ENCODE measurements at places on chromosomes 16 and 17. TPM values are rescaled to one million over a fixed set of nuclear protein-coding genes. Genes with fewer than 3 reads are reported as not detected.
A peak's percentile ranks its signal among the peaks of the same experiment; 100 is the strongest.

Gene CASKIN2
- not detected for polyA plus RNA-seq

Gene SGCA
- polyA plus RNA-seq, result not detected

Gene KRTAP9-4
- polyA plus RNA-seq, result not detected

Gene NPIPB8
- polyA plus RNA-seq, result not detected

Gene ASGR2
- not detected for polyA plus RNA-seq

Gene SLC13A5
- not detected for polyA plus RNA-seq

Gene PLEKHH3
- 0.32 TPM for polyA plus RNA-seq

Gene C17orf67
- 2.9 TPM for polyA plus RNA-seq

GRCh38 chr17:64718058-64718457 lies 56.0 kb upstream of the SMURF2 start:
- DNase-seq, result no peak

- DNase-seq, result no peak
Measured at GRCh38 chr17:16944334-16945135, 27.4 kb downstream of the TNFRSF13B start.

DNA sequence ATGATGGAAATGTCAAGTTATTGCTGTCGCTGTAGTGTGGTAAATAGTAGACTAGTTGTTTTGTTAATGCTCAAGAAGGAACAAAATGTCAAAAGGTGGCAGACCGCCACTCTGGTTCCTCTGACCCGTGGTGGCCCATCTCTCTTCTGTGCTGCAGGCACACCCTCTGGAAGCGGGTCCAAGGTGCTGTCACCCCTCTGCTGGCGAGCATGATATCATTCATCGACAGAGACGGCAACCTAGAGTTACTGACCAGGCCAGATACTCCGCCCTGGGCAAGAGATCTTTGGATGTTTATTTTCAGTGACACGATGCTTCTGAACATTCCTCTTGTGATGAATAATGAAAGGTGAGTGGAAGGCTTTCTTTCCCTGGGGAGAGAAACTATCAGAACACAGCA lies 56.8 kb upstream of the ENDOV start:
- no peak for DNase-seq

- no peak for DNase-seq
Measured at GRCh38 chr16:56558024-56558747, 6.7 kb upstream of the MT4 start.

- DNase-seq, result no peak
Measured at GRCh38 chr16:85755929-85756768, 5.3 kb upstream of the C16orf74 start.

GRCh38 chr17:12815642-12816141 lies 26.4 kb downstream of the ARHGAP44 start:
- no peak for DNase-seq

DNA sequence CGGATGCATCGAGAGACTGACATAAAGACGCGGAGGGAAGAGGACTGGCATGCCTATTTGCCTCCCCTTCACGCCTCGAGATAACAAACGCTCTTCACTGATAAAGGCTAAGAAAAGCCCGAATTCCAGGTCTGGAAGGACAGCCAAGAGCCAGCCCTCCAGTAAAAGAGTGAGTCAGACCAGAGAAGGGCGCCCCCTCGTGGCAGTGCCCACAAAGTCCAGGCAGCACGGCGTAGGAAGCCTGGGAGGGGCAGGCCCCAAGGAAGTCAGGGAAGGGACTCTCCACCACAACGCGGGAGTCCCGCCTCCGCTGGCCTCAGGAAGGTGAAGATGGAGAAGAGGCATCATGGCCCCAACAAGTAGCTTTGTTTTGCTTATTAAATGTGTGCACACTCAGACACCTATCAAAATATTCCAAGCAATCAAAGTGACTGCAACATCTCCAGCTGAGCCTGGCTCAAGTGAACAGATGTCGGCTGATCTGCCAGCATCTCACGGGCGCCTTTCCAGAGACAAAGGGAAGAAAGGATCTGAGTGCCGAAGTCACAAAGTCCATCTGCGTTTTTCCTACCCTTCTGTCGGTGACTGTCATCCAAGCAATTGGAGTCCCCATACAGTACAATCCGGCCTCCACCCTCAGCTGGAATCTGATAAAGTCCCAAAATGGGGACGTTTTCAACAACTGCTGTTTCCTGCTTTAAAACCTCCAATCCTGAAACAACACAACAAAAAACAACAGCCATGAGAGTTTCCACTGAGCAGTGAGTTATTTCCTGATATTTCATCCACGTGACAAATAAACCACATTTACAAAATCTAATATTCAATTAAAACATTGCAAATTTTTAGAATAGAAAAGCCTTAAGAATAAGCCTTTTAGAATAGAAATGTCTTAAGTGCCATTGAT lies 20.4 kb upstream of the SLC38A8 start:
- DNase-seq, result peak; percentile 53

- no peak for DNase-seq
Measured at GRCh38 chr17:7112510-7113108, 2.0 kb downstream of the ASGR2 start.

- DNase-seq, result no peak
Measured at GRCh38 chr16:85867189-85867588, 31.8 kb upstream of the IRF8 start.

Data from CD4-positive, alpha-beta memory T cell (primary cell).